ENCODE measurements at places on chromosomes 5 and 9. TPM values are rescaled to one million over a fixed set of nuclear protein-coding genes. Genes with fewer than 3 reads are reported as not detected.

Gene RCL1
- 61.5 TPM for total RNA-seq

- DNase-seq: peak; percentile 35
Measured at GRCh38 chr9:93096131-93096802, at the start of gene CARD19. Gene CARD19, plus strand, starts transcription at chr9:93096217. Its CDS starts 129 bp downstream, at chr9:93096346.

GRCh38 chr9:83526901-83527300, 11.3 kb downstream of the FRMD3 start:
- no peak for DNase-seq

GRCh38 chr5:75509956-75510355, 1.5 kb downstream of the CERT1 start:
- peak; percentile 9 for DNase-seq

Gene PELO
- total RNA-seq: 45.3 TPM

GRCh38 chr9:126443144-126443543, 116.5 kb downstream of the MVB12B start:
- DNase-seq: no peak
